ENCODE measurements at places on chromosomes 1 and 21.

GRCh38 chr1:243974451-243975292, 76.4 kb upstream of the ZBTB18 start:
- no peak for DNase-seq

- no peak for DNase-seq
Observed at GRCh38 chr1:57361516-57361915, 62.3 kb downstream of the DAB1 start.

GRCh38 chr1:1084372-1085170, 10.5 kb upstream of the RNF223 start:
- DNase-seq, result no peak

GRCh38 chr1:9413071-9413876, 120.6 kb downstream of the SPSB1 start:
- peak; percentile 69 for DNase-seq

- DNase-seq, result no peak
Observed at GRCh38 chr1:69451196-69451595, 116.5 kb upstream of the LRRC7 start.

DNA sequence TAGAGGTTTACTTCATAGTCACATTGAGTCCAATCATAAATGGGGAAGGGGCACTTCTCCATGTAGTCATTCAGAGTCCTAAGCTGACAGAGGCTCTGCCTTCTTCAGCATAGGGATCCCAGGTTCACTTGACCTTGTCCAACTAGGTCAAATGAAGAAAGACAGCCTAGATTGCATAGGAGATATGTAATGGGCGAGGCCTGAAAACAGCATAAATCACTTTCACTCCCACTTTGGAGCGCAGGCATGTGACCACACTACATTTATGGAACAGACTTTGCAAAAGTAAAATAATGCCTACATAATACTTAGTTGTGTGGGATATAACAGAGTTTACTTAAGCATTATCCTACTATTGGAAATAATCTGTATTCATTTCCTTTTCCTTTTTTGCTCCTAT, 51.7 kb downstream of the HOOK1 start:
- no peak for DNase-seq

GRCh38 chr1:36327421-36328087, 4.1 kb upstream of the EVA1B start:
- no peak for DNase-seq

DNA sequence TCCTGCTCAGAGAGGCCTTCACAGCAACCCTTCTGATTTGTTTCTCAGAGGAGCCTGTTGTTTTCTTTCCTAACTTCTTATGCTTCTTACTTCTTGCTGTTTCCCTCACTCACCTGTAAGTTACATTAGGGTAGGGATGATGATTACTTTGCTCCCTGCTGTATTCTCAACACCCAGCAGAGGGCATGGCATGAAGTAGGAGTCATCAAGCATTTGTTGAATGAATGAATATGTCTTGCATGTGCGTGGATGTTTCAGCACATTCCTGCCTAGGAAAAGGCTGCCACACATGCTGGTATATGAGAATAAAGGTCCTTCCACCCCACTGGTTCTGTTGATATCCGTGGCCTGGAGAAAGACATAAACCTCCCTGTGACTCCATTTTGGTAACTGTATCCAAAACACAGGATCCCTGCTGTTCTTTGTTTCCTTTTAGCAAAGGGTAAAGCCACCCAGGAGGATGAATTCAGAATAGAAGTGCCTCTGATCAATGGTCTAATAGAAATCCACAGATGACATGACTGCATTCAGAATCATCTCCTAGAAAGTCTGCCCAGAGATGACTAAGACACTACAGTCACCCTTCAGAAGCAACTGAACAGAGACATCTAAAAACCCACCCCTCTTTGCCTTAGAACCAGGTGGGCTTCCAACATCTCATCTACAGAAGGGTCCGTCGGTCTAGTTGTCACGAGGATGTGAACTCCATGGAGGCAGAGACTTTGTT, 168.8 kb downstream of the ZSCAN20 start:
- DNase-seq, result no peak

DNA sequence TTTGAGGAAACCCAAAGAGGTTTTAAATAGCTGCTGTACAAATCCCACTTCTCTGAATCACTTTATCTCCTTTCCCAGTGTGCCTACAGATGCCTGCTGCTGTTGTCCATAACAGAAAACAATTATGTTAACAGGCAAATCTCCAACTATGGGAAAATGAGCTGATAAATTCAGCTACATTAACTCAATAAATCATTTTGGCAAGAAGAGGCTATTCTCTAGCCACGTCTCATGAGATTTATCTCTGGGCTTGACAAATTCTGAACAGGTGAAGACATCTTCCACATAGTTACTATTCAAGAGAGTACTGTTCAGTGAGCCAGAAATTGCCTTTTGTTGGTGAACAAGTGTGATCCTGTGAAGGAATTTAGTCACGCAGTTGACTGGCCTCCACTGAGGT, 327.1 kb upstream of the FMN2 start:
- no peak for DNase-seq

- DNase-seq, result no peak
Observed at GRCh38 chr1:246304484-246305259, 202.4 kb downstream of the SMYD3 start.

DNA sequence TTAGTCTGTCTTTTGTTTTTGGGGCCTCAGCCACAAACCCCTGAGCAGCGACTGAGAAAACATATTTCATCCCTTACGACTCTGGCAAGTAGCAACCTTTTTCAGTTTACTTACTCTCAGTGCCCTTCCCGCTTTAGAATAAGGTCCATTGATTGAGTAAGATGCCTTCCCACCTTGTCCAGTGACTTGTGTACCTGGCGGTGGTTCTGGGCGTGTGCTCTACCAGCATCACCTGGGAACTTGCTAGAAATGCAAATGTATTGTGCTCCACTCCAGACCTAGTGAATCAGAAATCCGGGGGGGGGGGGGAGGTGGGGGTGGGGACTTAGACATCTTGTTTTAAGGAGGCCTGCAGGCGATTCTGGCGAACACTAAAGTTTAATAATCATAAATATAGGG, 72.1 kb downstream of the S1PR1 start:
- DNase-seq, result no peak

DNA sequence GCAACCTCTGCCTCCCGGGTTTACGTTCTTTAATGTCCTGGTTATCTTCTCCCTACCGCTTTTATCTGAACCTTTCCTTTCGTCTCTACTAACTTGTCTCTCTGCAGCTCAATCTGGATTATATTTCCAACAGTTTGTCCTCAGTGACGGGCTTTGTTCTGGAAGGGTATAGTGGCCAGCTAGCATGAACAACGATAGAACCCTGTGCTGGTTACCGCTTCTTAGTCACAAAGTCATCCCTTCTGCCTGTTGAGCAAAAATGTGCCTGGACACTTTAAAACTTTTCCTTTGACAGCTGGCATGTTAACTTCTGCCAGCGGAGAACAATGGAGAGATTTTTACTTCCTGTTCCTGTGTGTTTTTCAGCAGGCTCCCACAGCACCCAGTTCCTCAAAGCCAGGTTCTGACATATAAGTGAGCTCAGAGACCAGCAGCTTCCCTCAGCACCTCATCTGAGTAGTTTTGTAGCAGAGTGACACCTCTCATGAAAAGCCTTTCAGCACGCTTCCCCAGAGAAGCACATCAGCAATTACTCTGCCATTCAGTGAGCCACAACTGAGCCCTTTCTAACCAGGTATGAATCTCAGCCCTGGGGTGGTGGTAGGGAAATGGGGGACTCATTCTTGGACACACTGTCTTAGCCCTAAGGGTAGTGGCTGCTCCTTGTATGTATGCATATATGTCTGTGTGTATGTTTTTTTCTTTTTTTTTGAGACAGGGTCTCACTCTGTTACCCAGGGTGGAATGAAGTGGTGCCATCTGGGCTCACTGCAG, 23.6 kb upstream of the CCDC17 start:
- no peak for DNase-seq

DNA sequence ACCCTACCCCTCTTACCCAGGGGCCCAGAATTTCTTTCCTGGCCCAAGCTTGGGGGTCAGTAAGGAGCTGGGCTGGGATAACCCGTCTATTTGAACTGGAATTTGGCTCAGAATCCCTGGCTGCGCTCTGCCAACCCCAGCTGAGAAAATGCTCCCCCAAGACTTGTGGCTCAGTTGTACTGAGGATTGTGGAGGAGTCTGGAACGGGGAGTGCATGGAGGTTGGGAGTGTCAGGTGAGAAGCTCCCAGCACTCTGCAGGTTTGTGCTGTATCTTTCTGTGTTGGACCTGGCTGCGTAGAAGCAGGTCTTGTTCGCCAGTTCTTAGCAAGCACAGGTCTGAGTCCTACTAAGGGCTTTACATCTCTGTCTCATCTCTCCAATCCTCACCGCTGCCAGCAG, 1.6 kb downstream of the TCEA3 start:
- no peak for DNase-seq

GRCh38 chr1:53249706-53250105, 11.4 kb upstream of the MAGOH start:
- no peak for DNase-seq

GRCh38 chr1:112304612-112305011, 91.4 kb upstream of the CTTNBP2NL start:
- DNase-seq, result no peak

- no peak for DNase-seq
Observed at GRCh38 chr1:204920967-204921366, 50.3 kb downstream of the NFASC start.

GRCh38 chr1:36706416-36706815, 223.7 kb upstream of the CSF3R start:
- DNase-seq, result no peak

DNA sequence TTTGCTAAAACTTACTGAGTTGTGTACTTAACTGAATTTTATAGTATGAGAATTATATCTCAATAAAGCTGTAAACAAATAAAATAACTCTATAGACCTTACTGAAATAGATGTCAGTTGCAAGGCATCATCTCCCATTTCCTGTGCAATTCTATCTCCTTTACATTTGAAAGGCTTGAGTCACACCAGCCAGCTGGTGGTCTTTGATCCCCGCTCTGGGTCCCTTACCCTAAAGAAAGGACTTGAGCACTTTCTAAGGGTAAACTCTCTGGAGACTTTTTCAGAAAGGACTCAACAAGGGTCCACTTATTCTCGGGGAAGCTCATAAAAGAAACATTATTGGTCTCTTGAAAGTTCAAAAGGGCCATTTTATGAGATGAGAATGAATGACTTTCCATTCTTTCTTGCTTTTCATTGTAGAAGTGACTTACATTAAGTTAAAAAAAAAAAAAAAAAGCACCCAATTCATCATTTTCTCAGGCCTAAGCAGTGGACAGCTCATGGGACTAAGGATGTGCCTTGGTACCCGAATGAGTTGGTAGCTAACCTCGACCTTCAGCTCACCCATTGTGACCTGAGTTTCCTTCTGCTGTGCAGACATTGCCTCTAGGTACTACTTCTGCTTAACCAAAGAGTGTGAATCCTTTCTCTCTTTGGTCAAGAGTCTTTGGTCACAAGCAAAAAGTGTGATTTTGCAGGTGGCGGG, 147.0 kb upstream of the COA6 start:
- no peak for DNase-seq

GRCh38 chr1:65330021-65330420, 20.7 kb downstream of the DNAJC6 start:
- no peak for DNase-seq

Measured in skeletal muscle cell (primary cell).